ENCODE measurements at places on chromosomes 16 and 17. TPM values are rescaled to one million over a fixed set of nuclear protein-coding genes. Genes with fewer than 3 reads are reported as not detected.

Gene TEKT5
- total RNA-seq, result not detected

Gene GGT6
- total RNA-seq, result not detected

Gene GPRC5C
- total RNA-seq, result not detected

Gene CNTNAP1
- total RNA-seq, result 2.2 TPM

Gene SLC38A8
- total RNA-seq, result not detected

Gene FAM171A2
- 0.29 TPM for total RNA-seq

DNA sequence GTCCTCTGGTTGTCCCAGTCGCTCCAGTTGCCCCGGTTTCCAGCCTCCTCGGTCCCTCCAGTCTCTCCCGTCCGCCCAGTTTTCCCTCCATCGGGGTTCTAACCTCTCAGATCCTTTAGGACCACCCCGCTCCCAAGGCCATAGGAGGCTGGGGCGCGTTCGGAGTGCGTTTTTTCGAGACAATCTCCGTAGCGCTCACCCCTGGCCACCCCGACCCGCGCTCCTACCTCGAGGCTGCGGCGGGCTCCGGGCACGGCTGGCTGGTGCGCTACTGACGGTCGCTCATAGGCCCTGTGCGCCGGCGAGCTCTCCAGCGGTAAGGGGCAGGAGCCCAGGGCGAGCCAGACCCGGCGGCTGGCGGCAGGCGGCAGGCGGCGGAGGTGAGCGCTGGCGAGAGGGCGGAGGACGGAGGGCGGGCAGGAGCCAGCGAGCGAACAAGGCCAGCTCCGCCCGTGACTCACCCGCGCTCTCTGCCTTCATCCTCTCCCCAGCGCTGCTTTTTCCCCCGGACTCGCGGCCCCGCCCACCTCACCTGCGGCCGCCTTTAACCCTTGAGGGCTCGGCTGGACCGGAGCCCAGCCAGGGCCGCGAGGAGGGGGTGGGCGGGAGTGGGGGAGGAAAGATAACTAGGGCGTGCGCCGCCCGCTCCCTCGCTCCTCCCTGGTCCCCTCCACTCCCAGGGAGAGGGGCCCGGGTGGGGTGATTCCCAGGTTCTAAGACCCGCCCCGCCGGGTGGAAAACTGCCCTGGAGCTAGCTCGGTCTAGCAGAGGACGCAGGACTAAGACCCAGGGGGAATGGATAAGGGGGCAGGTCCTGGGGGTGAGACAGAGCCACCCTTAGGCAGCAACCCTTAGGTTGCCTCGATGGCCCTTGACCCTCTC lies at the start of gene SP6:
TSS of gene SP6 (minus strand) at position 472 of the 882 bp plus-strand sequence. CDS start 2,734 bp downstream, outside the sequence.
- DNase-seq, result peak; percentile 50

- no peak for DNase-seq
Observed at GRCh38 chr17:75646638-75646992, 13.4 kb downstream of the SMIM5 start.

DNA sequence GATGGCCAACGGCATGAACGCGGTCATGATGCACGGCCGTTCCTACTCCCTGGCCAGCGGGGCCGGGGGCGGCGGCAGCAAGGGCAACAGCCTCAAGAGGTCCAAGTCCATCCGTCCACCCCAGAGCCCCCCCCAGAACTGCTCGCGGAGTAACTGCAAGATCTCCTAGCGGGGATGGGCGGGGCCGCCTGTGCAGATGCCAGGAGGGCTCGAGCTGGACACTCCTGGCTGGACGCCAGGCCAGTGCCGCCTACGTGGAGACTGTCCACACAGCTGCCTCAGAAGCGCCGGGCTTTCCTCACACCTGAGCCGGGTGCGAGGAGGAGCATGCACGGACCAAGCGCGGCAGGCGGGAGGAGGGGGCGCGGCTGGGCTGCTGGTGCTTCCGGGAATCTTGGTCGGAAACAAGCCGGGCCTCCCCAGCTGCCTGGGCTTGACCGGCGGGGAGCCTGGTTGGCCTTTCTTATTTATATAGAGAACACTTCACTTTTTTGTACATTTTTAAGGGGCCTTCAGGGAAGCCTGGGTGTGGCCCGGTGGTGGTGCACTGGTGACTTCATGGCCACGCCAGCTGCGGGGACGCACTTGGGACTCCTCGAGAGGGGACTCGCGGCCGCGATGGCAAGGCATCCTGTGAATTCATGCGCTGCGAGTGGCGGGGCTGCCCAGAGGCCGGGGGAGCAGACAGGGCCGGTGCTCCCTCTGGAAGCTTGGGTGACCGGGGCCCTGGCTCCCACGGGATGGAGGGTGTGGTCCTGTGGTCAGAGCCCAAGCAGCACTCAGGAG lies 3.1 kb upstream of the WFIKKN1 start:
- DNase-seq, result no peak

GRCh38 chr17:54172985-54173316 lies 350.2 kb downstream of the KIF2B start:
- DNase-seq, result no peak

GRCh38 chr17:55134486-55135157 lies 130.1 kb upstream of the HLF start:
- no peak for DNase-seq

- DNase-seq, result no peak
Observed at GRCh38 chr17:8503368-8503767, 67.7 kb downstream of the NDEL1 start.

DNA sequence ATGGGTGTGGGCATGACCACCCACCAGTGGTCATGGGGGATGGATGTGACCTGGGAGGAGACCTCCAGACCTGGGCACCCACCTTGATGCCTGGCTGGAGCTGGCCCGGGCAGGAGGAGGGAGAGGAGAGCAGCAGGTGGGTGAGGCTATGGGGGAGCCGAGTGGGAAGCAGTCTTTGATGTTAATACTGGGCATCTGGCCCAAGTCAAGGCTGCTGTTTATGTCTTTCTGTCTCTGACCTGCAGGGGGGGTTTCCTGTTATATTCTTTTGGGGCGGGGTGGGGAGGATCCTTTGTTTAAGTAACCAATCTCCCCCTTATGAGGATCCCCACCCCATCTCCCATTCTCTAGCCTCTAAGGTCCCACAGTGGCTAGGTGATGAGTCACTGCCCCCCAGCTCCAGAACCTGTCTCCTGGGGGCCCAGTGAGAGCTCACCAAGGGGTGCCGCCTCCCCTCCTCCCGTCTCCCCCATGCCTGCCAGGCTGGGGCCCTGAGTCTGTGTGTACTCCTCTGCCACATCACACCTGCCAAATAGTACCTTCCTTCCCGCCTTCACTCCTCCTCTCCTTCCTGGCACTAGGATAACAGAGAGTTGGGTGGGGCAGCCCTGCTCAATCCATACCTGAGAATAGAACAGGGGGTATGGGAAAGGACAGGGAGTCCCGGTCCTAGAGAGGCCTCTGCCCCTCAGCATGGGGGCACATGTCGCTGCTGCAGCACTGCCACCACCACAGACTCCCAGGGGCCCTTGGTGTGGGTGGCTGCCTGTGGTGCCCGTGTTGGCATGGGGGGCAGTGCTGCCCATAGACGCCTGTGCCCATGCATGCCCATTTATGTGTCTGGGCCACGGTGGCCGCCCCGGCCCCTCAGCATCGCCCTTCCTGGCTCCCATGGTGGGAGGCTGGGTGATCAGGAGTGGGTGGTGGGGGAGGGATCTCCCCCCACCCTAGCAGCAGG lies 7.3 kb downstream of the THRA start:
- DNase-seq, result no peak

DNA sequence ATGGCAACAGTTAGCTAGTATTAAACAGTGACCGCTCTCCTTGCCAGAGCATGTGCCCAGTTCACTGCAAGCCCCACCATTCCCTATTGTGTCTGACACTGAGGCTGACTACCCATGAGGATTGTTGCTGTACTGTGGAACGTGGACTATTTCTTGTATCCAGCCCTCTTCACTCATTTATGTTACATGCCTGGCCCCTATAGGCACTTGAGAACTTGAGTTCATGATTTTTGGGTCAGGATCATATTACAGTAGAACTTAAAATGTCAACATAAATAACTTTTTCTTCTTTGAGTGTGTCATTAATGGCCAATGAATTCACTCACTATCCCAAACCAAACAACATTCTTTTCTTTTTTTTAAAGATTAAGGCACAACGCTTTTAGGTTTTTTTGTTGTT lies 55.7 kb downstream of the LYRM1 start:
- no peak for DNase-seq

DNA sequence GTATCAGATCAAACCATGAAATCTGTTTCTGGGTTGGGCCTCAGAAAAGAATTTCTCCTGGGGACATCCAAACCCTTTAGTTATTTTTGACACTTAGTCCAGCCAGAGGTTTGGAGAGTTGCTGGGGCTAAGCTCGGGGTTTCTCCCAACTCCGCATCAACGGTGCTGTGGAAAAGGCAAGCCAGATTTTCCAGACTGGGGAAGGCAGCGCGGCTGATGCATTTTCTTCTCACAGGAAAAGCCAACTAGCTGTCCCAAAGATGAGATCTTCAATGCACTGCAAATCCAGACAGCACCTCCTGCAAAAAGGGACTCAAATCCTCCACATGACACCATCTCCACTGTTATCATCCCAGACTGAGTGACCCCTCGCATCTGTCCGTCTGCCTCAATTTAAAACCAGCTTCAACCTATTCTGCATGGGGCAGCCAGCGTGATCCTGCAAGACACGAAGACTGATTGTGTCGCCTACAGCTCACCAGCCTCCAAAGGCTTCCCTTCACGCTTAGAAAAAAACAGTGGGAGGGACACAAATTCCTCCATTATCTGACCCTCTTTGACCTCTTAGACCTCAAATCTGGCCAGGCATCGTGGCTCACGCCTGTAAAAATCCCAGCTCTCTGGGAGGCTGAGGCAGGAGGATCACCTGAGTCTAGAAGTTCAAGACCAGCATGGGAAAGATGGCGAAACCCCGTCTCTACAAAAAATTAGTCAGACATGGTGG lies 62.0 kb downstream of the GAS7 start:
- DNase-seq, result no peak

GRCh38 chr17:75084039-75084660 lies 3.6 kb upstream of the SLC16A5 start:
- no peak for DNase-seq

DNA sequence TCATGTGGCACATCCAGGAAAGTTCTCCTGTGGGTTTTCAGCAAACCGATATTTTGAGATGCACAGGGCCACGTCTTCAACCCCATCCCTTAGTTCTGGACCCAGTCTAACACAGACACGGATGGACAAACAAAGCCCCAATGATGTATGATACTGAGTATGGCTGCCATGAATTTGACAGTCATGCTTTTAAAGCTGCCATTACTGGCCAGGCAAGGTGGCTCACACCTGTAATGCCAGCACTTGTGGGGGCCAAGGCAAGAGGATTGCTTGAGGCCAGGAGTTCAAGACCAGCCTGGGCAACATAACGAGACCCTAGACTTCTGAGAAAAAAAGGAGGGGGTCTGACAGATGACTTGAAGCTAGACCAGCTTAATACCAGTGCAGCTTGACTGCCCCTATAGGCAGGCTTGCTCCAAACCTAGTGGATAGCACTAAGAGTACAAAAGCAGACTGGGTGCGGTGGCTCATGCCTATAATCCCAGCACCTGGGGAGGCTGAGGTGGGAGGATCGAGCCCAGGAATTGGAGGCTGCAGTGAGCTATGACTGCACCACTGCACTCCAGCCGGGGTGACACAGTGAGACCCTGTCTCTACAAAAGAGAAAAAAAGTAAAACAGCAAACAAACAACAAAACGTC lies 10.8 kb upstream of the ZNF629 start:
- no peak for DNase-seq

- DNase-seq, result no peak
Observed at GRCh38 chr16:78697426-78697825, 598.0 kb downstream of the WWOX start.

DNA sequence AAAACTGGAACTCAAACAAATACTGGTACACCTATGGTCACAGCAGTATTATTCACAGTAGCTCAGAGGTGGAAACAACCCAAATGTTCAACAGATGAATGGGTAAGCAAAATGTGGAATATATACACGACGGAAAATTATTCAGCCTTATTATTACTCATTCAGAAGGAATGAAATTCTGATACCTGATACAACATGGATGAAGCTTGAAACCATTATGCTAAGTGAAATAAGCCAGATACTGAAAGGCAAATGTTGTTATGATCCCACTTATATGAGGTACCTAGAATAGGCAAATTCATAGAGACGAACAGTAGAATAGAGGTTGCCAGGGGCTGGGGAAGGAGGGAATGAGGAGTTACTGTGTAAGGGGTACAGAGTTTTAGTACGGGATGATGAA lies 27.1 kb upstream of the MYLK3 start:
- no peak for DNase-seq

DNA sequence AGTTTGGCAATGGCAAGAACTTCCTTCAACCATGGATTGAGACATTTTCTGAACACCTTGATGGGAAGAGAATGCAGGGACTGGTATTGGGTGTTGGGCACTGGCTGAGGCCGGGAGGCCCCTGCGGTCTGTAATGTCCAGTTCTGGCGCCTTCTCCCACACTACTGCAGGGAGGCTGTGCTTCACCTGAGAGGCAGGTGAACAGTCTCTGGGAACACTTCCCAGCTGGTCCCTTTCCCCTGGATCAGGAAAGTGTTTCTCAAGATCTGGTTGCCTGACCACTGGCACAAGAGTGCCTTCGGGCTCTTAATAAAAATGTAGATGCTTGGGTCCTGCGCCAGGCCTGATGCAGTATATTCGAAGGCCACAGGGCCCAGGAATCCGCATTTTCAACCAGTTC lies 28.5 kb upstream of the NAT9 start:
- DNase-seq, result no peak

GRCh38 chr16:15484662-15485061 lies 50.3 kb downstream of the BMERB1 start:
- no peak for DNase-seq

- no peak for DNase-seq
Observed at GRCh38 chr17:59893676-59894100, 767 bp downstream of the RPS6KB1 start.

DNA sequence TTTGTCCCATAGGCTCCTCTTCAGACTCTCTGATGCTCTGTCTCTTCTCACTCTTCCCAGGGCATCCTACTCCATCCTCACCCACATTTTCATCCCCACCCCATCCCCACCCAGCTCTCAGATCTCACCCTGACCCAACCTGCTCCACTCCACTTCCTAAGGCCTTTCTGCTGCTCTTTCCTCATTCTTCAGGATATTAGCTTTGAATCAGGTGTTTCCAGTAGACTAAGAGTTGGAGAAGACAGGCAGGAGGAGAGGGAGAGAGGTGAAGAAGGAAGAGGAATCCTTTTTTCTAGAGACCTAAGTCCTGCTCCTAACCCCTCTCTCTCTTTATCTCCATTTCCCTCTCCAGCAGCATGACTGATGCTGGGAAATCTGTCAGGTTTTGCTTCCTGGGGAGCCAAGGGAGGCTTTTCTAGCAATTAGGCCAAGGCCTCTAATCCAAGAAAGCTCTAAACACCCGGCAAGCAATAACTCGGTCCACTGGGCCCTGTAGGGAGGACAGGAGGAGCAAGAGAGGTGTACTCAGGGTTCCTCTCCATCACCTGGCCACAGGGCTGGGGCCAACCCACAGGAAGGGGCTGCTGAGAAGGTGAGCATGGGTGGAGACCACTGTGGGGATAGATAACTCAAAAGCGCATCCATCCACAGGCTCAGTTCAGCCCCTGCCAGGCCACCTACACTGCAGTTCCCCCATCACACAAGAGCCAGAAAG lies 133.3 kb downstream of the TMEM132E start:
- no peak for DNase-seq

- DNase-seq, result no peak
Observed at GRCh38 chr16:506246-506546, 21.3 kb upstream of the CAPN15 start.

Measured in activated T-helper 1 cell treated with anti-CD3 and anti-CD28 coated beads, Interleukin-12 subunit alpha, Interleukin-12 subunit beta, Interleukin-2, Interleukin-4 antibody, amounts not matched to agents 30 ng/mL and 10 ng/mL and 1 ng/mL, durations not matched to agents 14 hours and 24 hours and 36 hours (primary cell).